Tibial nerve (tissue), 4 donors: ENCODE measurements at places on chromosomes 1 and 21.

GRCh38 chr1:118488787-118489186 lies 303.8 kb upstream of the SPAG17 start:
- no peak overlapping the region for H3K4me3 ChIP-seq
- DNase-seq: no peak
- H3K36me3 ChIP-seq: no peaks in the 10 kb centered on the region
- no peak overlapping the region for H3K27ac ChIP-seq
- no peaks in the 10 kb centered on the region for H3K27me3 ChIP-seq
- no peaks in the 10 kb centered on the region for H3K4me1 ChIP-seq

DNA sequence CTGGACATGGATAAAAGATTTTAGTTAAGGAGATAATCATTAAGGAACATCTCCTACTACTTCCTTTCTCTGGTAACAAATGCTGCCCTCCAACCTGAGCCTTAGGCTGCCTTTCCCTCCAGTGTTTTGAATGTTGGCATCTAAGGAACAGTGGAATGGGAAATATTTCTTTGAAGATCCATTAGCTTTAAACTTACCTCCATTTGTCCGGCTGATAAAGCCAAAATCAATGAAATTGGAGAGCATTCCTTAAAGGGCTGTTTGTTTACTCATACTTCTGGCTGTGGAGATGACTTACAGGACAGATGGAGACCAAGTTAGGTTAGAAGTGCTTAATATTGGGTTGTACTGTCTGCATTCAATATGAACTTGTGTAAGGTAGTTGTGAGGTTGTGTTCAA lies 439.1 kb downstream of the PLA2G4A start:
- no peaks in the 10 kb centered on the region for H3K36me3 ChIP-seq
- H3K4me1 ChIP-seq: no peaks in the 10 kb centered on the region
- no peak overlapping the region for H3K27ac ChIP-seq

DNA sequence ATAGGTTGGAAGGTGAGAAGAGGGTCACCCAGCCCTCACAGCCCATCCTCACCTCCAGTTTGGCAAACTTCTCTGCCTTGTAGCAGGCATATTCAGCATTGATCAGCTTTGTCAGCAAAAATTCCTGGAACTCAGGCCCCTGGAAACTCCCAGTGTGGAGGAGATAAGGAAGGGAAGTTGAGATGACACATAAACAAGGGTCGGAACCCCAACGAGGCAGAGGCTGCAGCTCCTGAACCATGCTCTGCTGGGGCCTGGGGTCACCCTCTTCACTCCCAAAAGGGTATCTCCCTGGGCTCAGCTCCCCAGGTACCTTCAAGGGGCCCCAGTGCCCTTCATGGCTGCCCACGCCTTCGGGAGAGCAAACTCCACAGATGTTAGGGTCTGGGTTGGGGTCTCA lies 60.4 kb downstream of the RAP1GAP start:
- no peaks in the 10 kb centered on the region for H3K27me3 ChIP-seq
- no peak overlapping the region for H3K4me3 ChIP-seq
- no peaks in the 10 kb centered on the region for H3K36me3 ChIP-seq
- no peak for DNase-seq
- peaks cover 10% of the 10 kb centered on the region for H3K4me1 ChIP-seq
- H3K27ac ChIP-seq: no peak overlapping the region

DNA sequence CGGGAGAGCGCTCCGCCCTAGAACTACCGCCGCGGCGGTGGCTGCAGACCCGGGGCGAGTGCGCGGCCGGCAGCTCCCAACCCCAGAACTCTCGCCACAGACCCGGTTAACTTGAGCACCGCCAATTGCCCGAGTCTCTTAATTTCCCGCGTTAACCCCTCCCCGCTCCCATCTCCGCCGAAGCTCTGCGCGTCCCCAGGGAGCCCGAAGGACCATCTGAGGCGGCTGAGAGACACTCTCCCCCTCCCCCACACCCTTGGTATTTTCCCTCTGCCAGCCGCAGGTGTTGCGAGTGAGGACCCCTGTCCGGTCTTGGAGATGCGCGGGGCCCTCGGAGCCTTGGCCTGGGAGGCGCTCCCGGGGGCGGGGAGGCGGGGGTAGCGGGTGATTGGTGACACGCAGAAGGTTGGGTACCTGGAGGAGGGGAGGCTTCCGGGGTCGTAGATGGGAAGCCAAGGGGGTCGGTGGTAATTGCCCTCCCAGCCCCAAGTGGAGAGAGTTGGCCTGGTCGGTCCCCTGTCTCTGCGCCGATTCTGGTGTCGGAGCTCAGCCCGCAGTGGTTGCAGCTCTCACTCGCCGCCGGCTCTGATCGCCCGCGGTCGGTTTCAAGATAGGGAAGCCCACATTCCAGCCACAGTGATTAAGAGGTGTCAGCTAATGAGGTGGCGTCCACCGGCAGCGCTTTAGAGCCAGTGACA lies 858 bp upstream of the SUSD4 start:
- H3K4me3 ChIP-seq: peak overlapping the region; percentile 26
- no peaks in the 10 kb centered on the region for H3K27me3 ChIP-seq
- H3K27ac ChIP-seq: no peak overlapping the region
- DNase-seq: no peak
- H3K36me3 ChIP-seq: no peaks in the 10 kb centered on the region
- H3K4me1 ChIP-seq: no peaks in the 10 kb centered on the region

- H3K36me3 ChIP-seq: peaks cover 74% of the 10 kb centered on the region
- no peak overlapping the region for H3K4me3 ChIP-seq
- H3K27me3 ChIP-seq: no peaks in the 10 kb centered on the region
Observed at GRCh38 chr1:26848941-26849774, 13.8 kb upstream of the SFN start.

DNA sequence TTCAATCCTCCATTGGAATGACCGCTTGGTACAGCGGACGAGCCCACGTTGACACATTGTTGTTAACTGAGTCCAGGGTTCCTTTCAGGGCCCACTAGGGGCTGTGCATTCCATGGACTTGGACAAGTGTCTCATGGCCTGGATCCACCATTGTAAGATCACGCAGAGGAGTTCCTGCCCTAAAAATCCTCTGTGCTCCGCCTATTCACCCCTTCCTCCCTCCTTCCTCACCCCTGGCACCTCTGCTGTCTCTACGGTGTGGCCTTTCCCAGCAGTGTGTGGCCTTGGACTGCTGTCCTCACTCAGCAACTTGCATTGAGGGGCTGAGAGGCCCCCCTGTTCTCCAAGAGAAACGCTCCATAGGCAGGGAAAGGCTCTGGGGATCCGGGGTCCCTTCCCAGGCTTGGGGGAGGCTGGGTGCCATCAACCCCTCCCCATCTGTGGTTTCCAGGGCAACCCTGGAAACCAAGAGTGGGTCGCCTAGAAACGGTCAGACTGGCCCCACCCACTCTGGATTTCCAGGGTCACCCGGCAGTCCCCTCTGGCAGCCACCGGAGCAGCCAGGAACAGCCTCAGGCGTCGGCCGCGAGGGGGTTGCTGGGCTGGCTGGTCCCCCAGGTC lies 50.9 kb downstream of the MEGF6 start:
- no peak for DNase-seq
- no peaks in the 10 kb centered on the region for H3K36me3 ChIP-seq
- peaks cover 12% of the 10 kb centered on the region for H3K4me1 ChIP-seq
- no peak overlapping the region for H3K4me3 ChIP-seq
- no peaks in the 10 kb centered on the region for H3K27me3 ChIP-seq

GRCh38 chr1:157302199-157302497 lies 164.0 kb upstream of the ETV3 start:
- no peaks in the 10 kb centered on the region for H3K4me1 ChIP-seq
- no peaks in the 10 kb centered on the region for H3K36me3 ChIP-seq
- H3K27ac ChIP-seq: no peak overlapping the region
- no peaks in the 10 kb centered on the region for H3K27me3 ChIP-seq
- H3K4me3 ChIP-seq: no peak overlapping the region
- no peak for DNase-seq

DNA sequence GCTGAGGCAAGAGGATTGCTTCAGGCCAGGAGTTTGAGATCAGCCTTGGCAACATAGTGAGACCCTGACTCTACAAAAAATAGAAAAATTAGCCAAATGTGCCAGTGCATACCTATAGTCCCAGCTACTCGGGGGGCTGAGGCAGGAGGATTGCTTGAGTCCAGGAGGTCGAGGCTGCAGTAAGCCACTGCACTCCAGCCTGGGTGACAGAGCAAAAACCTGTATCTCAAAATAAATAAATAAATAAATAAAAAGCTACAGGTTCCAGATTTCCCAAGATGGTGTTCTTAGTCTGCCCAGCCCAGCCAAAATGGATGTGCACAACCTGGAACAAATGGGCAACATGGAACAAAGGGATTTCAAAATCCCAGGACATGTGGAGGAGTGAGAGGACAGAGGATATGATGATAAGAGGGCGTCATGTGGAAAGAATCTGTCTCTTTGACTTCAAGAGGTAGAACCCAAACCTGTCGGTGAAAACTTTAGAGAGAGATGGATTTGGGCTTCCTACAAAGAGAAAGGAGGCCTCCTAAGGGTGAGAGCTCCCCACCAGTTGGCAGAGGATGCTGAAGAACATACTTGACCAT lies 3.2 kb downstream of the EDARADD start:
- H3K27ac ChIP-seq: no peak overlapping the region
- no peak for DNase-seq
- no peak overlapping the region for H3K4me3 ChIP-seq

- DNase-seq: no peak
- no peak overlapping the region for H3K4me3 ChIP-seq
- no peaks in the 10 kb centered on the region for H3K27me3 ChIP-seq
- H3K36me3 ChIP-seq: no peaks in the 10 kb centered on the region
Observed at GRCh38 chr1:213251972-213252371, 200.9 kb downstream of the RPS6KC1 start.

DNA sequence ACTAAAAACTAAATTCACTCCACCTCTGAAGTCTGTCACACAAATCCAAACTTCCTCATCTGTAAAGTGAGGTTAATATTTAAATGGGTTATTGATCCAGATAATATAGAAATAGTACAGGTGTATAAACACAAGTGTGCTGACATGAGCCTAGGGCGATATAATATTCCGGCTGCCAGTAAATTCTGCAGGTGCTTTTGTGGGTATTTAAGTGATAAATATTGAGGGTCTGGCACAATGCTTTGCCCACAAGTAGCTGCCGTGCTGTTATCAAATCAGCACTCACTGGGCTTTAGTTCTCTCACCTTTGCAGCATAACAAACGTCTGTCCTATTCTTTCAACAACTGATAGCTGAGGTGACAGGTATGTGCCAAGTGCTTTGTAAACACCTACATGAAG lies 7.6 kb downstream of the PABPC4 start:
- H3K27me3 ChIP-seq: no peaks in the 10 kb centered on the region
- H3K27ac ChIP-seq: no peak overlapping the region
- no peak overlapping the region for H3K4me3 ChIP-seq
- peaks cover 99% of the 10 kb centered on the region for H3K36me3 ChIP-seq
- no peak for DNase-seq

DNA sequence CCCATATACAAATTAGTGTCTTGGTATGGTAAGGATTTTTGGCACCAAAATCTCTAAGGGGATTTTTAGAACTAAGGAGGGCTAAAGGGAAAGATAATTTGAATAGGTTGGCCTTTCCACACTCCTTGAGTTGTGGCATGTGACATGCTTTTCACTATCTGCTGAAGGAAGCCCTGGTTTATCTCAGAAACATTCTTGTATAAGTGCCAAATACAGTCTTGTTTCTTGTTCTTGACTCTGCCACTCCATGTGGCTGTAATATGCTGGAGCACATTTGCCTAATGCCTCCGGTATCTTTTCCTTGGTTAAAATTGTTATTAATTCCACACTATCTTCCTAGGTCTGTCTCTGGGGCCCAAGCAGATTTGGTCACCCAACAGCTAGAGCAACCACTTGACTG lies 457.0 kb downstream of the USP25 start:
- DNase-seq: no peak
- no peaks in the 10 kb centered on the region for H3K36me3 ChIP-seq
- H3K4me1 ChIP-seq: no peaks in the 10 kb centered on the region

DNA sequence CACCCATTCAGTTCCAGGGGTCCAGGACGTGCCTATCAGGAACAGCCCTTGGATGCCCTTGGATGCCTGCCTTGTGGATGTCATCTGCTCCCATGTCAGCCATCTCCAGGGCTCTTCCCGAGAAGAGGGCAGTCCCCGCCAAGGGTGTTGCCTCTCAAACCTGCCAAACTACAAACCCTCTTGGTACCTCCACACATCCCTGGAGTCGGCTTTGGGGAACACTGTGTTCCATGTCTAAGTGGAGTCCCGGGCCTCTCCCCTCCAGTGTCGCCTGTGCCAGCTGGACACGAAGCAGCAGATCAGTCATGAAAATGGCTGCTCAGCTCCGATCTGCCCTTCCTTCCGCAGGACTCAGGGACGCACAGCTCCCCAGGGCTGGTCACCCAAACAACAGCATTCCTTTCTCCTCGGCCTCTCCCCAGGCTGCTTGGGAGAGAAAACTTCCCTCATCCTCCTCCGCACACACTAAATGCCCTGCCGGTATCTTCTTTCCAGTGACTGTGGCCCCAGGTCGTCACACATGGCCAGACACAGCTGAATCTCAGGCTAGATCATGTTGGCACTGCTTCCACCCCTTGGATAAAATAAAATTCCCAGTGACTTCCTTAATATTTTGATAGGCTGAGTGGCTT lies 53.4 kb downstream of the GALNT2 start:
- peak; percentile 45 for DNase-seq
- no peak overlapping the region for H3K4me3 ChIP-seq
- H3K36me3 ChIP-seq: no peaks in the 10 kb centered on the region
- H3K27ac ChIP-seq: peak overlapping the region; percentile 12
- H3K27me3 ChIP-seq: no peaks in the 10 kb centered on the region

- no peak overlapping the region for H3K4me3 ChIP-seq
- peaks cover 3% of the 10 kb centered on the region for H3K4me1 ChIP-seq
- no peaks in the 10 kb centered on the region for H3K36me3 ChIP-seq
- H3K27me3 ChIP-seq: no peaks in the 10 kb centered on the region
- DNase-seq: no peak
Observed at GRCh38 chr21:39016740-39017315, 166.4 kb downstream of the PSMG1 start.

DNA sequence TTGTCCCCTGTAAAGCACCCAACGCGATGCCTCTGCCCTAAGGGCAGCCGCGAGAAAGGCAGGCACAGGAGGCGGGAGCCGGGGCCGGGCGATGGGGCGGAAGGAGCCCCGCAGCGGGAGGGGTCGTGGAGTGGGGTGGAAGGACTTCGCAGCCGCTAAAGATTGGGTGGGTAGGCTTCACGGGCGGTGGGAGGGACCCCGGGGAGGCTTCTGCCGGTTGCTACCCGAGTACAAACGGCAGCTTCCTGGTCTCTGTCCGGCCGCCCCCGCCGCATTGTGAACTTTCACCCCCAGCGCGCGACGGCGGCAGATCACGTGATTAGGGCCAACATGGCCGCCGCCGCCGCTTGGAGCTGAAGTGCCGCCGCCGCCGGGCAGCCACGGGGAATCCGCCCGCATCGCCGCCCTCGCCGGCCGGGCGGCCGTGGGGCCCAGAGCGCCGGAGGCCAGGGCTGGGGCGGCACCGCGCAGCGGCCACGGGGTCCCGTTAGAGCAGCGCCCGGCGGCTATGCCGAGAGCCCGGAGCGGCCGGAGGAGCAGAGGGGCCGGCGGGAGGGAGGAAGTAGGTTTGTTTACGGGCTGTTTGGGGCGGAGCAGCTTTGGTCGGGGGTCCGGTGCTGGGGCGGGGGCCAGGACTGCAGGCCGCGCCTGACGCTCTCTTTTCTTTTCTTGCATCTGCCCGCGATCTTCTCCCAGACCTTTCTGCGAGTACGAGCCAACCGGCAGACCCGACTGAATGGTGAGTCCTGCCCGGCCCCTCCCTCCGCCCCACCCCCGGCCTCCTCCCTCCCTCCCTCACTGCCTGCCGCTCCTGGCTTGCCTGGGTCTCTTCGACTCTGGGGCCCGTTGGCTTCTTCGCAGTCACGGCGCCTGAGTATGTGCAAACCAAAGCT lies 42.4 kb downstream of the TMEM53 start:
- peak overlapping the region; percentile 82 for H3K4me3 ChIP-seq
- peaks cover 36% of the 10 kb centered on the region for H3K36me3 ChIP-seq
- no peaks in the 10 kb centered on the region for H3K4me1 ChIP-seq
- DNase-seq: peak; percentile 91
- H3K27ac ChIP-seq: peak overlapping the region; percentile 95
